ENCODE measurements at places on chromosomes 4 and X. TPM values are rescaled to one million over a fixed set of nuclear protein-coding genes. Genes with fewer than 3 reads are reported as not detected.

The MAGEA2 gene
- total RNA-seq = not detected

- no peaks in the 10 kb centered on the region for H3K27me3 ChIP-seq
- no peak overlapping the region for H3K4me3 ChIP-seq
- H3K27ac ChIP-seq = no peak overlapping the region
- peaks cover 43% of the 10 kb centered on the region for H3K36me3 ChIP-seq
- H3K4me1 ChIP-seq = peaks cover 14% of the 10 kb centered on the region
Observed at GRCh38 chr4:152478461-152479237, 57.2 kb downstream of the FBXW7 start.

- H3K4me1 ChIP-seq = no peaks in the 10 kb centered on the region
- no peak overlapping the region for H3K4me3 ChIP-seq
- no peaks in the 10 kb centered on the region for H3K36me3 ChIP-seq
- H3K27ac ChIP-seq = no peak overlapping the region
- no peak for DNase-seq
Observed at GRCh38 chr4:85790582-85790981, 315.6 kb downstream of the ARHGAP24 start.

DNA sequence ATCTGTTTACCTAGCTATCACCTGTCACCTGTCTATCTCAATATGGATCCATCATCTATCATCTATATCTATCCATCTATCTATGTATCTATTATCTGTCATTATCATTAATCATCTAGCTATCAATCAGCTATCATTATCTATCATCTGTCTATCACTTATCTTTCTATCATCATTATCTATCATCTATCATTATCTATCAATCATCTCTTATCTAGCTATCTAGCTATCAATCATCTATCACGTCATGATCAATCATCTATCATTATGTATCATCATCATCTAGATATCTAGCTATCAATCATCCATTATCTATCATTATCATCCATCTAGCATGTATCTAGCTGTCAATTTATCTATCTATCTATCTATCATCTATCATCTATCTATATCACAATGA is 7.9 kb downstream of the ARSD start:
- no peaks in the 10 kb centered on the region for H3K36me3 ChIP-seq
- DNase-seq = no peak
- H3K4me1 ChIP-seq = no peaks in the 10 kb centered on the region
- no peaks in the 10 kb centered on the region for H3K27me3 ChIP-seq
- H3K4me3 ChIP-seq = no peak overlapping the region

DNA sequence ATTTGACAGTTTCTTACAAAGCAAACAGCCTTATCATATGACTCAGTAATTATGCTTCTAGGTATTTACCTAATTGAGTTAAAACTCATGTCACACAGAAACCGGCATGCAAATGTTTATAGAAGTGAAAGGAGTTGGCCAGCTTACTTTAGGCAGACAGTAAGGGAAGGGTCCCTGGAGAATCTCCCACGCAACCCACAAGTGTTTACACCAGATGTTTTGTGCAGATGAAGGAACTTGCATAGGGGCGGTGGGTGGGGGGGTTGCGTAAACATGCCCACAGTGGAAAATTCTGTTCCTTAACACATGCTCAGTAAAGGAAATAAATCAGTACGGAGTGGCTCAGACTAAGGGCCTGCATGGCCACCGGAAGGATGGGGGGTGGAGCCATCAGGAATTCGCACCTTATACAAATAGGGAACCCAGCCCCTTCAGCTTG is 330.5 kb upstream of the AADAT start:
- H3K4me3 ChIP-seq = no peak overlapping the region
- no peak overlapping the region for H3K27ac ChIP-seq
- no peaks in the 10 kb centered on the region for H3K27me3 ChIP-seq

DNA sequence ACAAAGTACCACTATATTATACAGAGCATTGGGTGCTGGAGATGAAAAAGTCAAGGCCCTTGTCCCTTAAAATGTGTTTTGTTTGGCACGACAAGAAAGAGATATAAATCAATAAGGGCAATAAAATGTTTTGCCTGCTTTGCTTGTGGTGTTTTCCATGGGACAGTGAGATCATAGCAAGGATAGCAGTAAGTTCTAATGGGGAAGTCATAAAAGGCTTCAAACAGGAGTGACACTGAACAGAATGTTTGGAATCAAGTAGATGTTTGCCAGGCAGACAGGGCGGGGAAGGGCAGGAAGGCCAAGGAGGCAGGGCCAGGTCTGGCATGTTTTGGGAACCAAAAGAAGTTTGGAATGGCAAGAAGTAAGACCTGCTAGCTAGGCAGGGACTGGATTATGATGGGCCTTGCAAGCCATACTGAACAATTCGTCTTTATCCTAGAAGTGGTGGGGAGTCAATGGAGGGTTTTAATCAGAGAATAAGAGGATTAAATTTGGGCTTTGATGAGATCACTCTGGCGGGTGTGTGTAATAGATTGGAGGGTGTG is 16.4 kb downstream of the FGF2 start:
- H3K4me3 ChIP-seq = no peak overlapping the region
- no peaks in the 10 kb centered on the region for H3K4me1 ChIP-seq
- no peak overlapping the region for H3K27ac ChIP-seq
- H3K36me3 ChIP-seq = no peaks in the 10 kb centered on the region

- no peaks in the 10 kb centered on the region for H3K36me3 ChIP-seq
- H3K4me1 ChIP-seq = no peaks in the 10 kb centered on the region
- peaks cover 3% of the 10 kb centered on the region for H3K27me3 ChIP-seq
- DNase-seq = no peak
- no peak overlapping the region for H3K27ac ChIP-seq
Observed at GRCh38 chr4:183360161-183360919, 38.1 kb upstream of the CLDN24 start.

Data from activated naive CD8-positive, alpha-beta T cell treated with anti-CD3 and anti-CD28 coated beads, Interleukin-2, amount 10 ng/mL, durations not matched to agents 7 days and 5 days (primary cell).